Activated CD4-positive, alpha-beta T cell treated with anti-CD3 and anti-CD28 coated beads, Interleukin-2, Interleukin-6, amounts not matched to agents 100 ng/mL and 50 ng/mL, durations not matched to agents 16 hours and 8 hours (primary cell): ENCODE measurements at places on chromosomes 1 and 21.

DNA sequence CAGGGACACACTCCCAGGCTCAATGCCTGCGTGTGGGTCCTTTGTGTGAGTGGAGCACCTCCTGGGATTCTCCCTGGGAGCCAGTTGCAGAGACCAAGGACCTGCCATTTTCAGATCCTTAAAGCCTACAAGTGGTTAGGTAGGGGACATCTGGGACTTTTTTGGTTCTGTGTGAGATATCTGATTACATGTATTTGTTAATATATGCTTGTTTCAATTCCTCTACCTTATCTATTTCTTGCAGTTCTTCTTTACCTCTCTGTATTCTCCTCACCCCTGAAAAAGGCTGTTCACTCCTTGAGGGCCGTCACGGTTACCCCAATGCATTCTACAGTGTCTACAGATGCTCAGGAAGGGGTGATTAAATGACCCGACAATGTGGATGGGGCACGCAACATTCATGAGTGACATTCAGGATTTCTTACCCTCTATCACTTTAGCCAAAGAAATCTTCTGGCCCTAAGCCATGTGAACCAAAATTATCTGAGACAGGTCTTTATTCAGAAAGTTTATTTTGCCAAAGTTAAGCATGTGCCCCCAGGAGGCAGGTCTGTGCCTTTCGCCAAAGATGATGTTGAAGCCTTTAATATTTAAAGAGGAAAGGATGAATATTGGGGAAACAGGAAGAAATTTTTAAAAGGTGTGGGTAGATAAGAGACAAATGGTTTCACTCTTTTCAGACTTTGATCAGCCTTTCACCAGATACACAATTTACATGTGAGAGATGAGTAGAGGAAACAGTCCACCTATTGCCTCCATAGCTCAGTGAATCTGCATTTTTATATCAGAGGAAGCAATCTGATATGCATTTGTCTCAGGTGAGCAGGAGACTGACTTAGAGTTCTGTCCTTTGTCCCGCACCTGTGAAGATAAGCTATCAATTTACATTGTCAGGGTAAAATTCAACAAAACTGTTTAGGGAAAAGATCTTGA is 44.6 kb upstream of the MPZL1 start:
- DNase-seq = no peak

DNA sequence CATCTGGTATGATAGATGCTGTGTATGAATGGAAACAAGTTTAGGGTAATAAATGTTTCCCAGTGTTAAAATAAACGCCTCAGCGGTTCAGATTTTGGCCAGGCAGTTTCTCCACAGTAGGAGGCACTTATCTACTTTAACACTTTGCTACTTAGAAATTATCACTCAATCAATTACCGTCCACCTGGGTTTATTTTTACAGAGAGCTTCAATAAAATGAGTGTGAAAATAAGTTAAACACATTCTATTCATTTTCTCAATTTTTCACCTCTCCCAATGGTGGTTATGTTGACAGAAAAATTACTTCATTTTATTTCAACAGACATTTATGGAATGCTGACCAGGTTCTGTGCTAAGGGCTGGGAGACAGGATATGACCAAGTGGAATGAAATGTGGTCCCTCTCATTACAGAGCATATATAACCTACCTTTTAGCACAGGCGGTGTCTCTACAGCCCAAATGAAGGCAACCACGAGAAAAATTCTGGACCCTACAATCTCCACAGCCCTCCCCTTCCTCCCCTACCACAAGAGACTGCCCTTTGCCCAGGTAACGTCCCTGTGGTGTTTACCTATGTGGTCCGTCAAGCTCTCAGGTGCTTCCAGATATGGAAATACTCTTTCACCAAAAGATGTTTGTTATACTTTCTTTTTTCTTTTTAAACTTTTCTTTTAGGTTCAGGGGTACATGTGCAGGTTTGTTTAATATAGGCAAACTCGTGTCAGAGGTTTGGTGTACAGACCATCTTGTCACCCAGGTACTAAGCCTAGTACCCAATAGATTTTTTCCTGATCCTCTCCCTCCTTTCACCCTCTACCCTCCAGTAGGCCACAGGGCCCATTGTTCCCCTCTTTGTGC is 105.5 kb downstream of the HLCS start:
- DNase-seq = no peak

DNA sequence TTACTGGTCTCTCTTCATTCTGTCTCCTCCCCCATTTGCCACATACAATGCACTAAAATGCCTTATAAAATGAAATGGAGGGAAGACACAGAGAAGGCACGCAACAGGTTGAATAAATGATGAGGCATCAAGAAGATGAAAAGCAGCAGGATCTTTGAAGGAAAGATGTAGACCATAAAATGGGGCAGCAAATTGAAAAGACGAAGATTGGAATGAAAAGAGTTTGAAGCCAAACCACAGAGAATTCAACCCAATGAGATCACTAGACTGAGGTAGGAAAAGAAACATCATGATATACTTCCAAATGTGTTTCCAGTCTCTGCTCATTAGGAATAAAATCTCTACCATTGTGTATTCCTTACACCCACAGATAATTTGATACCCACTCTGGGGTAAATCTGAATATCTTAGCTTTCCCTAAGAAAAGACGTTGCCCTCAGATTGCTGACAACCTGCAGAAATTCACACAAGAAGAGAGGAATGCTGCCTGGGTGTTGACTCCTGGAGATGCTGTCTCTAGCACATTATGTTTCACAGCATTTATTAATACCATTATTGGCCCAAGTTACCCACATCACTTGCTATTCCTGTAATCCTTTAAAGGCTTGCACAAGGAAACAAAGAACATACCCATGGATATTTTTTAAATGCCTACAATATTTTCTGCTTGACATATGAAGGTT is 230.9 kb downstream of the LTN1 start:
- DNase-seq = no peak

- no peak for DNase-seq
Observed at GRCh38 chr1:66043186-66043585, 250.5 kb downstream of the PDE4B start.

- no peak for DNase-seq
Observed at GRCh38 chr21:42790520-42791065, 88.7 kb downstream of the WDR4 start.

- DNase-seq = no peak
Observed at GRCh38 chr1:168134642-168135041, 2.1 kb downstream of the GPR161 start.
